Breast epithelium (tissue), 4 donors: ENCODE measurements at places on chromosomes 7 and 10. TPM values are rescaled to one million over a fixed set of nuclear protein-coding genes. Genes with fewer than 3 reads are reported as not detected.

The SAMD9 gene
- 9.2 TPM for total RNA-seq

The PHKG1 gene
- 2.8 TPM for total RNA-seq

The PSD gene
- 13.4 TPM for total RNA-seq

GRCh38 chr7:119452401-119452800 lies 820.6 kb upstream of the KCND2 start:
- H3K27me3 ChIP-seq, result no peaks in the 10 kb centered on the region
- no peak overlapping the region for H3K27ac ChIP-seq
- no peaks in the 10 kb centered on the region for H3K36me3 ChIP-seq
- H3K4me3 ChIP-seq, result no peak overlapping the region

GRCh38 chr7:101538596-101539459 lies 90.3 kb downstream of the MYL10 start:
- H3K36me3 ChIP-seq, result no peaks in the 10 kb centered on the region

- no peaks in the 10 kb centered on the region for H3K4me1 ChIP-seq
- H3K27ac ChIP-seq, result no peak overlapping the region
Observed at GRCh38 chr10:19654576-19654975, 161.7 kb upstream of the PLXDC2 start.

GRCh38 chr10:108850138-108850854 lies 1073.0 kb downstream of the XPNPEP1 start:
- H3K36me3 ChIP-seq, result no peaks in the 10 kb centered on the region
- no peak for DNase-seq
- no peaks in the 10 kb centered on the region for H3K4me1 ChIP-seq
- H3K27ac ChIP-seq, result no peak overlapping the region
- no peaks in the 10 kb centered on the region for H3K27me3 ChIP-seq
- H3K4me3 ChIP-seq, result no peak overlapping the region

DNA sequence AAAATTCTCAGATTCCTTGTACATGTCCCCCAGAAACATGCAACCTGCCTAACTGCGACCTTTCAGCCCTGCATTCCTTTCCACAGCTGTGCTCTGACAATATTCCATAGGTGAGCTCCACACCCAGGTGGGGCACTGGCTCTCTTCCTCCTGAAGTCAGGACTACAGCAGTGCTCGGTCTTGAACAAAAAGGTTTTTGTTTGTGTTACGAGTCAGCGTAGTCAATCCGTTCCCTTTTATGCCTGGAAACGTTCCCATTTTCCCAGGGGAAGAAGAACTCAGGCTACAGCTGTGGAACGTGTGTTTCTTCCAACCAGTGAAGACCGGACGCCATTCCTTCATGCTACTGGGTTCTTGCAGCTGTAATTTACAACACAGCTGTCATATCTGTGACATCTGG lies 52.4 kb upstream of the PFKP start:
- H3K27me3 ChIP-seq, result no peaks in the 10 kb centered on the region
- no peak overlapping the region for H3K4me3 ChIP-seq
- no peaks in the 10 kb centered on the region for H3K36me3 ChIP-seq
- no peaks in the 10 kb centered on the region for H3K4me1 ChIP-seq
- H3K27ac ChIP-seq, result no peak overlapping the region

GRCh38 chr7:32164341-32164996 lies 94.3 kb upstream of the PDE1C start:
- no peaks in the 10 kb centered on the region for H3K27me3 ChIP-seq
- H3K27ac ChIP-seq, result no peak overlapping the region

DNA sequence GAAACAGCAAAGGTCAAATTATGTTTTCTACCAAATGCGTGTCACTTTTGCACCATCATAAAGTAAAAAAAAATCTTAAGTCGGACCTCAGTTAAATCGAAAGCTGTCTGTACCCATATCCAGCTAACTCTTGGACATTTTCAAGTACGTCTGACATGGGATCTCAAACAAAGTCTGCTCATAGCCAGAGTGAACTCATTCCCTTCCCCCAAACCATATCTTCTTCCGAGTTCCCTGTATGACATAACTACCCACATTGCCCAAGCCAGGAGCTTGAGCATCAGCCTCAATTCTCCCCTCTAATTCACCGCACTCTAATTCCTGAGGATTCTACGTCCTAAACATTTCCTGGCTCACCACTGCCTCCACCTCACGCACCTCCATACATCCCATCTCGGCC lies 44.8 kb upstream of the TARP start:
- H3K4me1 ChIP-seq, result no peaks in the 10 kb centered on the region
- no peaks in the 10 kb centered on the region for H3K36me3 ChIP-seq
- H3K27me3 ChIP-seq, result no peaks in the 10 kb centered on the region
- DNase-seq, result no peak
- H3K4me3 ChIP-seq, result no peak overlapping the region

- H3K36me3 ChIP-seq, result no peaks in the 10 kb centered on the region
- peak; percentile 47 for DNase-seq
- H3K4me1 ChIP-seq, result no peaks in the 10 kb centered on the region
- H3K27ac ChIP-seq, result no peak overlapping the region
Observed at GRCh38 chr7:102063690-102064180, 222.9 kb upstream of the SH2B2 start.

DNA sequence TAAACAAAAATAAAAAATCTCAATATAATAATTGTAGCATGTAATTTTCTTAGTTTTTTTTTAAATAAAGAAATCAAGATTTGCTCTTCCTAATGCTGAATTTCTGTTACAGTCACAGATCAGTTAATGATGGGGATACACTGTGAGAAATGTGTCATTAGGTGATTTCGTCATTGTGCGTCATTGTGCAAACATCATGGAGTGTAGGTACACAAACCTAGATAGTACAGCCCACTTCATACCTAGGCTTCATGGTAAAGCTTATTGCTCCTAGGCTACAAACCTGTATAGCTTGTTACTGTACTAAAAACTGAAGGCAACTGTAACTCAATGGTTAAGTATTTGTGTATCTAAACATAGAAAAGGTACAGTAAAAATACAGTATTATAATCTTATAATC lies 74.4 kb upstream of the LSM8 start:
- no peak overlapping the region for H3K4me3 ChIP-seq
- DNase-seq, result no peak
- no peak overlapping the region for H3K27ac ChIP-seq
- H3K4me1 ChIP-seq, result no peaks in the 10 kb centered on the region
- no peaks in the 10 kb centered on the region for H3K27me3 ChIP-seq
